ENCODE measurements at places on chromosomes 7 and 10.

DNA sequence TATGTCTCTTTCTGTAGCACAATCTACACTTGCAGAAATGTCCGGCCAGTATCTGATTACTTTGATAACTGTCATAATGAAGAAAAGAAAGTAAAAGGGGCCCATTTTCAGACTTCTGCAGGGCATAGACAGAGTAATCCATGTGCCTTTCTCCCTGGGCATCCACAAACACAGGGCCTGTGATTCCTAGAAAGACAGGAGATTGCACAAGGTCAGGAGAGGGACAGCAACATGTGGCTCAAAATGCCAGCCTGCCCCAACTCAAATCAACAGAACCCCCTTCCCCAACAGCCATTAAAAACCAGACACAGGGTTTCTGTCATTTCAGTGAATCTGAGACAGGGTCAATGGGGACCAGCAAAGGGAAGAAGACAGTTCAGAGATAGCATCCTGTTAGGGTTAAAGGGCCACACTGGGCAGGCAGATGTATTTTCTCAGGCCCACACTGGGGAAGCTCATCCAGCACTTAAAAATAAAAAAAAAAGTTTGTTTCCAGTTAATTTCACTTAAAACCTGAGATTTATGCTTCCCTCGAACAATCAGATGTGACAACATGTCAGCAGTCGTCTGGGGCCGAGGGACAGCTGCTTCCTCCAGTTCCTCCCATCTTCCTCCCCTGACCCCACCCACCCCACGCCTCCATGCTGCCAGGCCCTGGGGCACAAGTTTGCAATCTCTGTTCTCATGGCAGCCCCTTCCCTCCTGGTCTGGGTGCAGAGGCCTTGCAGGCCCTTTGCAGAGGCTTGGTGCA lies 30.7 kb upstream of the ACSL5 start:
- DNase-seq, result no peak

DNA sequence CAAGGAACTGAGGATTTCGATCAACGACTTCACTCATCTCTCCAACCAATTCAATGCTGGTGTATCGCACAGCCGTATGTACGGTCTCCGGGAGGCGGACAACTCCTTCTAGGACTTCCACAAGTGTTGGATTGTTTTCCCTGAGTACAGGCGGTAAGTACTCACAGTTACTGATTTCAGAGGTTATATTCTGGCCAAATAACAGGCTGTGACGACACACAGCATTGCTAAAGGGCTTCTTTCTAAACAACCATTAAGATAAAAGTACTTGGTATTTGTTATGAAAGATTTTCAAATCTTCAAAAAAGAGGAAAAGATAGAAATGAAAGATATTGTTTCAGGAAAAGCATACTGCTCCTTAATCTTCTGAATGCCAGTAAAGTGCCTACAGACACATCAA lies 52.2 kb downstream of the IRF5 start:
- no peak for DNase-seq

DNA sequence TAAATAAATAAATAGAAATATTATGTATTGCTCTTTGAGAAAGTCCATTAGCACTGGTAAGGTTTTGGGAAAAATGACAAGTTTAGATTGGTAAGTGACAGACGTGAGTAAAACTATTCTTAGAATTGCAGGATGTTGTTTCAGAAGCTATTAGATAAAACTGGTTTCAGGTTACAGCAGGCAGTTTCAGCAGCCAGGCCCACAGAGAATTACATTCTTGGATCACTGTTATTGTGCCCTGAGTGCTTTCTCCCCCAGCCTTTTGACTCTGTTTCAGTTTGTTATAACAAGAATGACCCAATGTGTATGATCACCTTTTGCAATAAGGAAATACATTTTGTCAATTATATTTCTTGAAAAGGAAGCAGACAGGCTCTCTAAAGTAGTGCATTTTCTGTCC lies 86.5 kb downstream of the DKK1 start:
- no peak for DNase-seq

DNA sequence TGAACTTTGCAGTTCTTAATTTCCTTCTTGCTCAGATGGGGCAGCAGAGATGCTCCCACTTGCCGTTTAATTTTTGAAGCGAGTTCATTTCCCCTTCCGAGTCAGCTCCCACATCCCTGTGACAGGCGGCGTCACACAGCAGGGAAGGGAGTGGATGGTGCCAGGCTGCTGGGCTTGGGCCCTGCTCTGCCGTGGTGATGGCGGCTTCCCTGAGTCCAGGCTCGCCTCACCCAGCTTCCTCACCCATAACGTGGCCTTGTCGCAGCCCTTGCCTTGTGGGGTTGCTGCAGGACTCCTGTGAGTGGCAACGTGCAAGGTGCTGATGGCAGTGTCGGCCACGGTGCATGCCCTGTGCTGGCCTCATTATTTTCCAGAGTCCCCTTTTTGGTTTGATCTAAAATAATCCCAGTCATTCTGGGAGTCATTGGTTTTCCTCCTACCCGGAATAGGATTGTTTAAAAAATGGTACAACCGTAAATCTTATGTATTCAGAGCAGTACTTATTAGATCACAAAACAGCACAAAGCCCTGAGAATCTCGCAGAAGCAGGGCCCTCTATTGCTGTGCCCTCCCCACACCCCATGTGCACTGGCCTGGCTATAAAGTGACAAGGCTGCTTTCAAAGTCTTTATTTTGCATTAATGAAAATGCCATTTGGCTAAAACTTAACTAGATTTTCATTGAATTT lies 260.1 kb downstream of the WDR37 start:
- DNase-seq, result no peak

GRCh38 chr7:80791509-80791929 lies 127.3 kb downstream of the SEMA3C start:
- no peak for DNase-seq

GRCh38 chr7:20330239-20330927 lies at the start of gene ITGB8:
Gene ITGB8 (plus strand): TSS chr7:20330900. CDS start chr7:20331807, 907 bp downstream.
- DNase-seq, result peak; percentile 68

- no peak for DNase-seq
Observed at GRCh38 chr10:5538446-5538845, 13.7 kb downstream of the CALML3 start.

GRCh38 chr7:91826377-91826776 lies 54.1 kb downstream of the MTERF1 start:
- DNase-seq, result no peak

GRCh38 chr7:18458830-18459229 lies 36.7 kb upstream of the HDAC9 start:
- DNase-seq, result no peak

GRCh38 chr10:72800000-72800740 lies 93.4 kb upstream of the OIT3 start:
- no peak for DNase-seq

DNA sequence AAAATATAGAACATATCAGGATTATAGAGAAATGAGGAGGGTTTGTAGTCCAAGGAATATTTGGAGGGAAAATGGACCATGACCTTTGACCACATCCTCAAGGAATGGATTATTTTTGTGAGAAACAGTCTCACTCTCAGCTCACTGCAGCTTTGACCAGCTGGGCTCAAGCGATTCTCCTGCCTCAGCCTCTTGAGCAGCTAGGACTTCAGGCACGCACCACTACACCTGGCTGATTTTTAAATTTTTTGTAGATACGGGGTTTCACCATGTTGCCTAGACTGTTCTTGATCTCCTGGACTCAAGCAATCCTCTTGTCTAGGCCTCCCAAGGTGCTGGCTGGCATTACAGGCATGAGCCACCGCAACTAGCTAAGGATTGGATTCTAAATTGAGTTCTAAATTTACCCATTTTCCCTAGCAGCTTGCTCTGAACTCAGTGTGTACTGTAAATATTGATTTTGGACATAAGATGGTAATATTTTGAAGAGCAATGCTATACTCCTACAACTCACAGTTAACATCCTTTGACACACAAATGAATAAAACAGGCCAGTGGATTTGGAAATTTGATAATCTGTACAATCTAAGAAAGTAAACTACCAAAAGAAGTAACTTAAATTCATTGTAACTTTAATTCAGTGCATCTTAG lies 73.8 kb downstream of the TET1 start:
- DNase-seq, result no peak

DNA sequence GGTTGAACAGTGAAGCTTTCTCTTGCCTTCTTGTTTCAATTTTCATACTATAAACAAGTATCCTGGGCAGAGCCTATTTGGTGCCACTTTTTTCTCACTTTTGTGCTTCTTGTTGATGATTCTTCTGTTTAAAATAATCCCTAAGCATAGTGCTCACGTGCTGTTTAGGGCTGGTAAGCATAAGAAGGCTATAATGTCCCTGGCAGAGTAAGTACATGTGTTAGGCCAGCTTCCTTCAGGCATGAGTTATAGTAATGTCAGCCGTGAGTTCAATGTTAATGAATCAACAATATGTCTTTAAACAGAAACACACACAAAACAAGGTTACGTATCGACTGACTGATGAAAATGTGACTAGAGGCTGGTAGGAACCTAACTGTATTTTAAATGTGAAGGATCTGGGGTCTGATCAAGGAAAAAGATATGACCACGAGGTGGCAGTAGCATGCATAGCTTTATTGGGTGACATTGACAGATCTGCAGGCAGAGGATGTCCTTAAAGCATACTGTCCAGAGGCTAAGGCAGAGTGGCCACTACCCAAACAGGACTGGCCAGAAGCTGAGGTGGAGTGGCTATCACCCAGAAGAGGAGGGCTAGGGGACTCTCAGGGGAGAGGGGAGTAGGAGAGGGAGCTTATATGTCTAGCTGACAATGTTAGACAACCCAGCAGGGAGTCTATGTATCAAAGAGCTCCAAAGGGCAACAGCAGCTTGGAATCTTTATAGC lies 113.7 kb downstream of the BRAF start:
- peak; percentile 35 for DNase-seq

DNA sequence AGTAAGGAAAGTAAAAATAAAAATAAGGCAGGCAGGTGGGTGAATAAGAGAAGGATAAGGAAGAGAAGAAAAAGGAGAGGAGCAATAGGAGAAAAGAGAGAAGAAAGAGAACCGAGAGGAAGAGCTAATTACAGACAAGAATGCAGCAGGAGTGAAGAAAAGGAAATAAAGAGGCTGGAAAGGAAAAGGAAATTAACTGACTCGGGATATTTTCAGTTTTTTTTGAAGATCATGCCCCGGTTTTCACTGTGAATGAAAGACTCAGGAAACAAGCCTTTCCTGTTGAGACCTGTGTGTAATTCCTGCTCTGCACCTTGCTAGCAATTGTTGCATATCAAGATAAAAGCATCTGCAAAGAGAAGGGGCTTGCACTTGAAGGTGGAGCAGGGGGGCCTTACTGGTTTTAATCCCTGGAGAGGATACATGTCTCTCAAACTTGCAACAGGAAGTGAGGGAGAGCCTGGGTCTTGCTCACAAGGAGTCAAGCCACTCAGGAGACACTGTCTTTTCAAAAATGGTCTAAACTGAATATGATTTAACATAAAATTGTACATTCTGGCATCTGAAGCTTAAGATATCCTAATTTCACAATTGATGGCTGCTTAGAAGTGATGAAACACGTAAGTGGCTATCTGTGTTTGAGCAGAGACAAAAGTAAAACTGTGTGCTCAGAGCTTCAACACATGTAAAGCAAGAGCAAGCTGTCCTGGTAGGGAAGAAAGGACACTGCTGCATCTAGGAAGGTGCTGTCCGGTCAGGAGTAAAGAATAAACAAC lies 157.6 kb downstream of the FAM107B start:
- no peak for DNase-seq

DNA sequence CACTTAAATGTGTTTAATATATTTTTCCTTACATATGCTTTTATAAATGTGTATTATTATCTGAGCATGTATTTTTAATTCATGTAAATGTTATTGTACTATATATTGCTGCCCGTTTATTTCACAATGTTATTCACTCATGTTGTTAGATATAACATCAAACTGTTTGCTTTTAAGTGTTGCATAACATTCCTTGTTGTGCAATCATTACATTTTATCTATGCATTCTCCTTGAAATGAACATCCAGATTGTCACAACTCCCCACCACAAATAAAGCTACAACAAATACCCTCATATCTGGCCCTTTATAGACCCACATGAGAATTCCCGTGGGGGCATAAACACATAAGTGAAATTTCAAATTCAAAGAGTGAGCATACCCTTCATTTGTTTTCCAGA lies 264.2 kb downstream of the HPSE2 start:
- DNase-seq, result no peak

DNA sequence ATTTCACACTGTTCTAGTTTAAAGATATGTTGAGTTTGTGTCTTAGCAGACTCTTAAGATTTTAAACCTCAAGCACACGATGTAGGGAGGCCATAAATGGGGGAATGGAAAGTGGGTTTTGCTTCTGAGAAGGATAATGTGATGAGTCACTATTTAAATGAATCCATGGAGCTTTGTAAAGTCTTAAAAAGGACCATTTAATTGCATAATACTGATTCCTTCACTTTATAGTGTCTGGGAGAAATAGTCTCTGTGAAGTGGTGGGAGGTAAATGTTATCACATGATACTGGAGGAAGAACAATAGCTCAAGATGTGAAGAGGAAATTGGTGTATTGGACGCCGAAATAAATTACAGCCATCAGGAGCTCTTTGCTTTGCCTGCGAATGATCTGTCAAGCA lies 84.0 kb upstream of the MYO3A start:
- no peak for DNase-seq

DNA sequence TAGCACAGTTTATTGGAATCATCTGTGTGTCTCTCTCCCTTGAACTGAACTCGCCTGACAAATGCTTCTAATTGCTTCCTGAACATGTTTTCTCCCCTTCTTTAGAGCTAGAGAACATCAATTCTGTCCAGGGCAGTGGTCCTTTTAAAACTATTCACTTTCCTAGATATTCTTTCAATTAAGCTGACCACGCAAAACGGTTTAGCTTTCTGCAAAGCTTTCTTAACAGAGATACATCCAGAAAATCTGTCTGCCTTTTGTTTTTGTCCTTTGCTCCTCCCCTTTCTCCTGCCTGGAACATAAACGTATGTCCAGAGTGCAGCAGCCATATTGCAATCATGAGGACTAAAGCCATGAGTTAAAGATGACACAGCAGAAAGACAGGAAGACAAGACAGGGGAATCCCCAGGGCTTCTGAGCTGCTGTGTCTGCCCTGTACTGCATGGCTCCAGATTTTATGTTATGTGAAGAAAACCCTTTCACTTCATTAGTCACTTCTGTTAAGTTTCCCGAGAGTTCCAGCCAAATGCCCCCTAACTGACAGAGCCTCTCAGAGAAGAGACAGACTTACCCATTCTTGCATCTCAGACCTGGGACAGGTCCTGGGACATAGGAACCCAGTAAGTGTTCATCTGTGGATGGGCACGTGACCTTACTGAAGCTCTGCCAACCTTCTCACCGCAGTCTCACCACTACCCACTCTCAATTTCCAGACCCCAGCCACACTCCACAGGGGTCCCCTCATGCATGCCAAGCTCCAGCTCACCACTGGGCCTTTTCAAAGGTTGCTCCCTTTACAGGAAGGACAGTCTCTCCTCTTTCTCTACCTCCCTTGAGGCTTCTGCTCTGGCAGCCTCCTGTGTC lies 35.0 kb upstream of the CPXM2 start:
- DNase-seq, result no peak

DNA sequence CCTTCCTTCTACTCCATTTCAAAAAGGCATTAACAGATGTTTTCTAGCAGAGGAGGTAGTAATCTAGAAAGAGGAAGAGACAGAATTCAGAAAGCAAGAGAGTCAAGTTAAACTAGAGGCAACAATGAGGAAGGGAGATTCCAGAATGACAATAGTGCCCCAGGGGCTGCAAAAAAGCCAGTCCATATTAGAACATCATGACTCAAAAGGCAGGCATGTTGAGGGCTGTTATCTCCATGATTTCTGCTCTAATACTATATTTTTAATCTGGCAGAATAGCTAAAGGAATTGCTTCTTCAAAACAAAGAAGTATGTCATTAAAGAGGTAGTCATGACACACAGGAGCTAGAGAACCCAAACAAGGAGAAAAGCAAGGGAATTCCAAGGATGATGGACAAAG lies 599.6 kb downstream of the INHBA start:
- no peak for DNase-seq
